ENCODE measurements at places on chromosomes 3 and 15. TPM values are rescaled to one million over a fixed set of nuclear protein-coding genes. Genes with fewer than 3 reads are reported as not detected.

SLC28A2 gene
- 0.10 TPM for total RNA-seq

ST8SIA2 gene
- 12.7 TPM for total RNA-seq

FBXL22 gene
- total RNA-seq: 21.7 TPM

TASOR gene
- total RNA-seq: 134 TPM

LDHAL6B gene
- total RNA-seq: not detected

TRIM71 gene
- 0.31 TPM for total RNA-seq
